ENCODE measurements at places on chromosomes 5 and 9.

DNA sequence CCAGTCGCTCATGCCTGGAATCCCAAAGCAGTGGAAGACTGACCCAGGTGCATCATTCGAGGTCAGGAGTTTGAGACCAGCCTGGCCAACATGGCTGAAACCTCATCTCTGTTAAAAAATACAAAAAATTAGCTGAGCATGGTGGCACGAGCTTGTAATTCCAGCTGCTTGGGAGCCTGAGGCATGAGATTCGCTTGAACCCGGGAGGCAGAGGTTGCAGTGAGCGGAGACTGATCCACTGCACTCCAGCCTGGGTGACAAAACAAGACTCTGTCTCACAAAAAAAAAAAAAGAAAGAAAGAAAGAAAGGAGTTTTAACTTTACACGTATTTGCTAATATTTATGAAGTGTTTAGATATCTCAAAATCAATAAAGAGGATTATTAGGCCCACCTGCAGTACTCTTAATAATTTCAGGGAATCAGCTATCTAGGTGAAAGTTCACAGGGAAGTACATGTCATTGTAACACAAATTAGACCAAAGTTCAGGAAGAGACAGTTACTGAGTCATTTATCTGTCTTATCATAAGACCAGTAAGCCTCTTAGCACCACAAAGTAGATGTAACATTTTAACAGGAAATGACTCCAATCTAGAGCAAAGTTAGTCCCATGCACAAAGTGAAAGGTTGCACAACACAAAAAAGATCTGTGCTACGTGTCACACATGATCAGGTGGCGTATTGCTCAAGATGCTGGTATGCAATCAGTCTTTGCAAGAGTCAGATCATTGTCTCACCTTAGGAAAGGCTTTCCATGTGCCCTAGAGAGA is 34.1 kb upstream of the PLIN2 start:
- peak; percentile 78 for DNase-seq

DNA sequence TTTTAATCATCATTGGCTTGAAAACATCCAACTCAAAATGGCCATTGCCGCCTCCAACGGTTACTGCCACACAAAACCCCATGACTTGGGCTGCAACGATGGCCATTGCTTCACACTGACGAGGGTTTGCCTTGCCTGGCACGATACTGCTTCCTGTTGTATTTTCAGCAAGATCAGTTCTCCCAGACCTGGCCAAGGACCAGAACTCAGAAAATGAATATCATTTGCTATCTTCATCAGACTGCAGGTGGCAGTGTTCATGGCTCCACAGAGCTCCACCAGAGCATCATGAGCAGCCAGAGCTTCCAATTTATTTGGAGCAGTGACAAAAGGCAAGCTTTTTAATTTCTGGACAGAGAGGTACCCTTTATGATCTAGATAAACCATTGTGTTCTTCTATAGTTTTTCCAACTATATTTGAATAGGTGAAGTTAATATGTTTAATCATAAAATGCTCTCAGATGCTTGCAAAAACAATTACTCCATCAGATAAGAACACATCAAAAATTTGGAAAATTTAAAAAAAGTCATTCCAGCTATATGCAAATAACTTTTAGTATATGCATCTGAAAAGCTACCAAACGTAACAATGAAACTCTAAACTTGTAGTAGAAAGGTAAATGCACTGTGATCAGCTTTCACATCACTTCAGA is 10.4 kb downstream of the AMACR start:
- DNase-seq, result peak; percentile 44

- DNase-seq, result no peak
These were observed 18.1 kb upstream of the FCN1 start for GRCh38 chr9:134935701-134936345.

DNA sequence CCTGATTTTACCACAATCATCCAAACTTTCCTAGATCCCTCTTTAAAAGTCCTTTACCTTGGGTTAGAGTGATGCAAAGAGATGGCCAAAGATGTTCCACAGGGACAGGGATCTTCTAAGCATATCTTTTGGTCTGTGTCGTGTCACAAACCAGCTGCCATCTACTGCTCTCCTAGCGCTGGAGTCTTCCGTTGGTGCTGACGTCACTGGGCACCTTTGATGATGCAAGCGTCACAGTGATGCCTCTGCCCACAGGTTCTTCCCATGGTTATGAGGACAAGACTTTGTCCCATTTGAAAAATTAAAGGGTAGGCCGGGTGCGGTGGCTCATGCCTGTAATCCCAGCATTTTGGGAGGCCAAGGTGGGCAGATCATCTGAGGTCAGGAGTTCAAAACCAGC is 1.7 kb upstream of the GLT6D1 start:
- DNase-seq, result no peak

GRCh38 chr5:83388608-83389007 is 82.9 kb upstream of the VCAN start:
- no peak for DNase-seq

GRCh38 chr9:107029146-107029545 is 166.2 kb downstream of the ZNF462 start:
- DNase-seq, result no peak

GRCh38 chr5:154118385-154118784 is 72.1 kb upstream of the GALNT10 start:
- DNase-seq, result no peak

DNA sequence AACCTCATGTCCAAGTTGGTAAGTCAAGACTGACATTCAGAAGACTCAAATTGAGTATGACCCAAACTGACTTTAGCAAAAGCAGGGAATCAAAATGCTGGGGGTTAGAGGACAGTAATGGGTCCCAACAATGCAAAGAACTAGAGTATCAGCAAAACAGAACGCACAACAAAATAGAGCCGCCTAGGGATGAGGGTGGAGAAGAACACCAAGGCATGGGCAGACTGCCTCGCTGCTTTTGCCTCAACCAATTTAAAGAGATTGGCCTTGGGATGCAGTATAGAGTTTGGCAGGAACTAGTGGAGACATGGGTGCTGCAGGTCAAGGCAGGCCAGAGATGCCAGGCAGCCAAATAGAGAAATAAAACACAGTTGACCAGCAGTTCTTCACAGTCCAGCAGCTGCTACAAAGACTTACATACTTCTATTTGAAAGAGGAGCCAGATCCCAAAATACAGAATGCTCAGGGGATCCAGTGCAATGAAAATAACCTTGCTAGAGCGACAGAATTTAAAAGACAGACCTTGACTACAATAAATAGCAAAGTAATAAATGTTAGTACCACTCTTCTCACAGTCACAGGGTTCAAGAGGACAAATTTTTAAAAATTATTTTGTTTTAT is 83.9 kb upstream of the NIPBL start:
- no peak for DNase-seq

DNA sequence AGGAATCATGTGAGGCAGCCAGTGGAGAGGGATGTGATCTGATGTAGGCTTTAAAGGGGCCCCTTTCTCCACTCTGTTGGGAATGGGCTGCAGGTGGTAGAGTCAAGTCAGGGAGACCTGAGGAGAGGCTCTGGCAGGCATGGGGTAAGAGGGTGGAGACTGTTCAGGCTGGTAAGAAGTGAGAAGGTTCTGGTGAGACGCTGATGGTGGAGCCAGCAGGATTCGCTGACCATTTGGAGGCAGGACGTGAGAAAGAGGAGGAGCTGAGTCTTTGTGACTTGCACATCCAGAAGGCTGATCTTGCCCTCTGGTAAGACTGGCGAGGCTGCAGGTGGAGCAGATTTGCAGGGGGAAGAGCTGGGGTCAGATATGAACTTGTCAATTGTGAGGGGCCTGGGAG is 248.0 kb downstream of the NSG2 start:
- DNase-seq, result no peak

DNA sequence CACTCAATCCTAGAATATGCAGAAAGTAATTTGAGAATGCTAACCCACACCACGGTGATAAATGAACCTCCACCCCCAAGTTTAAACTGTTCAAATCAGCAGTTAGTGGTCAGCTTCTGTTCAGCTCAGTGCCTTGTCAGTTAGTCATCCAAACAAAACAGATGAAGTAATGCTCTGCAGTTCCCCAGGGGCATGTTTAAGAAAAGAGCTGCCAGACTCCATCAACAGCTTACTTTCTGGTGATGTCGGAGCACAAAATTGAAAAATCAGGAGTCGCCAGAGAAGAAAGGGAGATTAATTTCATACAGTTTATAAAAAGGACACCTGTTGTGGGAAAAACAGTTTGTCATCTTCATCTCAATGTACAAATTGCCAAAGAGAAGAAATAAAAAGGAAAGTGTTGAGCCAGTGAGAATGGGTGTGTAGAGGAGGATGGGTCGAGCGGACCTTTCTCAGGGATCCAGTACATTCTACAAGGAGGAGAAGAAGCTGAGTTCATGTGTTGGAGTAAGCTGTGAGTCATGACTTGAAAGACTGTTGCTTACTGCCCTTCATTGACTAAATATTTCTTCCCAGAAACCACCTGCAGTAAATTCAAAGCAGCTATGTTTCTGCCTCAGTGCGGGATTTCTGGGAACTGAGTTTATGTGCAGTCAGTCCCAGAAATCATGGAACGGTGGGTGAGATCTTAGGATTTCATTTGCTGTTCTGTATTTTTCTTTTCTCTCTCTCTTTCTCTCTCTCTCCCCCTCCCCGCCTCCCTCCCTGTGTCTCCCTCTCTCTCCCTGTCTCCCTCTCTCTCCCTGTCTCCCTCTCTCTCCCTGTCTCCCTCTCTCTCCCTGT is 13.7 kb downstream of the TRIO start:
- DNase-seq, result no peak

DNA sequence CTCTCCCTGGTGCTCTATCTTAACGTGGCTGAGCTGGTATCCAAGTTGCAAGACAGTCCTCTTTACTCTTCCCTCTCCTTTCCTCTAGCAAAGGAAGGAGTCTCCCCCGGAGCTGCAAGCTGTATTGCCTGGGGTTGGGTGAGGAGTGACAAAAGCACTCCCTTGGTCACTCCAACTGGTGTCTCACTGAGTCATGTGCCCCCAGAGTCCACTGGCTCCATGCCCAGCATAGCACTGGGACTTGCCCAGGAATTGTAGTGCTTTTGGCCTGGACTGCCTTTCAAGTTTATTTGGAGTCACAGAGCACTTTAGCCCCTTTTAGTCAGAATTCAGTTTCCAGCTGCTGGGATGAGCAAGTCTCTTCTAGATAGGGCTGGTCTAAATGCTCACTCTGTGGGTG is 82.6 kb upstream of the FST start:
- no peak for DNase-seq

DNA sequence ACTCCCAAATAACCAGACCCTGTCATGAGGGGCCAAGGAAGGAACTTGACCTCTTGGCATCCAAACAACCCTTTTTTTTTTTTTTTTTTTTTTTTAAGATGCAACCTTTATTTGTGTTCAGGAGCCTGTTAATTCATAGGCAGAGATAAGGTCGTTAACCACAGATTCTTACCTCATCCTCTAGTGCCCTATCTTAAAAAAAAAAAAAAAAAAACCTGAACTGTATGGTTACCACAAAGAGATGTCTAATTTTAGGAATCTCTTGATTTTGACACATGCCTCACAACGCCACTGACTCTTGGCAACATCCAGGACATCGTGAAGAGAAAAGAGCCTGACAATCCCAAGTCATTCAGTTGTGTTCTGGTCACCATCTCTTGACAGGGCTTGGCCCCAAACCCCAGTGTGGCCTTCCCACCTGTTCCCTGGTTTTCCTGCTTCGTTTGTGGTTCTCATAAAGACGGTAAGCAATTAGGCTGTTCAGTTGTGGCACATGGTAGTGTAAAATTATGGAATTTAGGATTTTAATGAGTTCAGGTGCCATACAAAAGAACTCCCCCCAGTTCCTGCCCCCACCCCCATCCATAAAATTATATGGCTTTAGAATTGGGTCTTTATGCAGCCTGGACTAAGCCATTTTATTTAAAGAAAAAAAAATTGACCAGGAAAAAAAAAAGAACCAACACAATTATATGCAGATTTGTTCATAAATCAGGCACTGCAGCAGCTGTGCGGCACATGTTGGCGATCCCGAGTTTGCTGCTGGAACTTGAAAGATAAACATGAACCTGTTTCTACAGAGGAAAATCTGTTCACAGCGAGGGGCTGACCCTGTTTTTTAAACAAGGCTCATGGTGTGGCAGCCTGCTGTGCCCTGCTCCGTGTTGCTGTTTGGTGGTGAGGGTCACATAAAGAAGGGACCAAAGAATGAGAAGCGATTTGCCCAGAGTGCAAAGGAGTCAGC is 267.8 kb upstream of the CLINT1 start:
- DNase-seq, result no peak

GRCh38 chr5:32960340-32961058 is 249.4 kb downstream of the NPR3 start:
- no peak for DNase-seq

DNA sequence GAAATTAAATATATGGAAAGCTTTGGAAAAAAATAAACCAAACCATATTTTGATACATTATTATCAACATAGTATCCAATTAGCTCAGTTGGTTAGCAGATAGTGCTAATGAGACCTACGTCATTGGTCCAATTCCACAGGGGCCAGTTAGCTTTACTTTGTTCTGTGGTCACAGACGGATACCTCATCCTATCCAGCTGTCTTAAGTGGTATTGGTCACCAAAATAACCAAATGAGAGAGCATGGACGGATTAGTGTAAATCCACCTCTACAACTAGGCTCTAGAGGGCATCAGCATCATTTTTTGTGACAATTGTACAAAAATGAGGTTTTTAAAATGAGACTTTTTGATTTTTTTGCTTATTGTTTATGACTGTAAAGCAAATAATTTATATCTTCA is 364.2 kb downstream of the KIAA0825 start:
- no peak for DNase-seq

GRCh38 chr9:137218212-137218753 is 3.8 kb downstream of the RNF208 start:
- DNase-seq, result no peak

GRCh38 chr5:3542158-3542557 is 53.5 kb upstream of the IRX1 start:
- DNase-seq, result no peak

DNA sequence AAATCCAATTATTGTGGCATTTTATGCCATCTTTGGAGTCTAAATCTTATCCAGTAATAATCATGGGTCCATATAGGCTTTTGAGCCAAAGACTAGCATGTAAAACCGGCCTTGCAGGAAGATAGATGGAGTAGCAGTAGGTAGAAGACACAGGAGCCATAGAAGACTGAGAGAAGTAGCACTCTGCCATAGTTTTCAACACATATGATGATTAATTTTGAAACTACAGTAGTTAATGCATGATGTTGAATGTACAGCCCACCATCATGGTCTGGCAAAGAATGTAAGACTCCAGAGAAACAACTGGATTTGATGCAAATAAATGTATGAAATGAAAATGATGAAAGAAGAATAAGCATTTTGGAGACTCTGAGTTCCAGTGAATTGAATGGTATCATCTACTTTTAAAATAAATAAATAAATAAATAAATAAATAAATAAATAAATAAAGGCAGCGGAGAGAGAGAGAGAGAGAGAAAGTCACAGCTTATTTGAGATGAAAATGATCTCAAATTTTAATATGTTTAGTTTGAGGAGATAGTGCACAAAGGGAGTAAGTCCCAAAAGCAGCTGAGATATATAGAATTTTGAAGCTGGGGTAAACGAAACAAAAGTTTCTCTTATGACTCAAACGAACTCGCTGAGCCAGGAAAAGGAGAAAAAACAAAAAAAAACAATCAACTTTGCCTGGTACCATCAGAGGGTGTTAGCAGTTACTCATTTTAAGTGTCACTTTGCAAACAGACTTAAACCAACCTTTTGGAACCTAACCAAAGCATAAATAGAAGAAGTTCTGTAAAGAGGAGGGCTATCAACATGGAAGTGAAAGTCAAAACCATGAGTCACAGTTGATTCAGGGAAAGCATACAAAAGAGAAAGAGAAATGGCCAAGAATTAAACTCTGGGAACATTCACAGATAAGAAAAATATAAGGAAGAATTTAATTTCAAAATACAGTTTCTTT is 388.7 kb downstream of the CETN3 start:
- DNase-seq, result no peak

- no peak for DNase-seq
These were observed 75.8 kb upstream of the ADRB2 start for GRCh38 chr5:148750614-148751013.

- DNase-seq, result no peak
These were observed 133.6 kb upstream of the CDKN2B start for GRCh38 chr9:22142671-22143070.
